ENCODE measurements at places on chromosomes 12 and 14.
A peak's percentile ranks its signal among the peaks of the same experiment; 100 is the strongest.

- H3K36me3 ChIP-seq: no peaks in the 10 kb centered on the region
- DNase-seq: no peak
- H3K4me1 ChIP-seq: peaks cover 5% of the 10 kb centered on the region
- no peaks in the 10 kb centered on the region for H3K27me3 ChIP-seq
Observed at GRCh38 chr12:3750616-3751015, 2.3 kb downstream of the CRACR2A start.

GRCh38 chr12:56317675-56318074 lies 1.9 kb upstream of the CNPY2 start:
- peaks cover 7% of the 10 kb centered on the region for H3K4me1 ChIP-seq
- H3K27me3 ChIP-seq: no peaks in the 10 kb centered on the region
- H3K36me3 ChIP-seq: no peaks in the 10 kb centered on the region
- H3K27ac ChIP-seq: no peak overlapping the region

- no peak for DNase-seq
- H3K27ac ChIP-seq: no peak overlapping the region
- no peaks in the 10 kb centered on the region for H3K27me3 ChIP-seq
- H3K4me1 ChIP-seq: no peaks in the 10 kb centered on the region
- H3K36me3 ChIP-seq: no peaks in the 10 kb centered on the region
Observed at GRCh38 chr12:5027046-5027821, 16.4 kb upstream of the KCNA5 start.

DNA sequence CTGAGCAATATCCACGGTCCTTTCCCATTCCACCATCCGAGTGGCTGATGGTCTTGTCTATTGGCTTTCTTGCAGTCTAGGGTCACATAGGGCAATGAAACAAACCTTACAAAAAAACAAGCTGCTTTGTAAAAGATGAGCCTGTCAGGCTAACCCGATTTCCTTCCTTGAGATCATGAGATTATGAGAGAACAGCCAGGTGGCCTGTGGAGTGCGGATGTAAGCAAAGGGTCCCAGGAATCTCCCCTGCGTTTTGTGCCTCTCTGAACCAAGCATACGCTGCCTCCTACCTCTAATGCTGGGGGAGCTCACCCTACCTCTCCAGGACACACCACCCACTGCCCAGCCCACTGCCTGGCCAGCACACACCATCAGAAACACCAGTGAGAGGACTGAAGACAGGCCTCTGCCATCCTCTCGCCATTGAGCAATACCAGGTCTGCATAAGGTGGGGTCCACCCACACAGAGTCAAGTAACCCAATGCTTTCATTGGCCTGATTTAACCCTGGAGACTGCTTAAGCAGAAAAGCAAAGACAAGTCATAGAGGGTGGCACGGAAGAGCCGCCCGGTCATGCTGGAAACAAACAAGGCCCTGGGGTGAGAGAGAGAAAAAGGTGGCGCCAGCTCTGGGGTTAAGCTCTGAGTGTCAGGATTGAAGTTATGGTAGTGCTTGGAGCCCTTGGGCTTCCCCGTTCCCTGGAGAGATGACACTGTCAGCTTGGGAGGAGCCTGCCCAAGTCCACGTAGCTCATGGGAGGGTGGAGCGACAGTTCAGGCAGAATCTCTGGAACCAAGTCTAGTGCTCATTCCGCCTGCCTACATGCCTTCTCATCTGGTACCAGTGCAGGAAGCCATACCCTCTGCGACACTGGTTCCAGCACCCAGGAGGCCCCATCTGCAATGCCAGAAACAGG lies 46.6 kb downstream of the CALM1 start:
- no peak overlapping the region for H3K27ac ChIP-seq
- H3K36me3 ChIP-seq: no peaks in the 10 kb centered on the region
- no peak overlapping the region for H3K4me3 ChIP-seq
- H3K4me1 ChIP-seq: no peaks in the 10 kb centered on the region
- H3K27me3 ChIP-seq: no peaks in the 10 kb centered on the region
- DNase-seq: no peak

DNA sequence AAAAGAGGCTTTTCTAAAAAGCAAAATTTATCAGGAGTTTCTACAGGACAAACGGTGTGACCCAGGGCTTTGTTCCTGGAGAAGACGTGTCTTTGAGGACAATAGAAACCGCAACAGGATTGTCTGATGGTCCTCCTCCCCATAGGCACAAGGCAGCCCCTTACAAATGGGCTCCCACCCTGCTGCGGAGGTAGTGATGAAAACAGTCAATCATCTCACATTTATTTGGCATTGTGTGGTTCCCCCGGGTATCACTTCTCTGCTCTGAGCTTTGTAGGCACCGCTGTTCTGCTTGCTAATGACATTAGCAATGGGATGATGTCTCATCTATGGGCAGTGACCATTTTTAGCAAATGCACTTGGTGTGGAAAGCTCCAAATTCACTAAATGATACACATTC lies 155.5 kb upstream of the TMPO start:
- DNase-seq: no peak
- H3K27me3 ChIP-seq: no peaks in the 10 kb centered on the region
- no peak overlapping the region for H3K27ac ChIP-seq

GRCh38 chr14:22579236-22579635 lies 9.8 kb downstream of the DAD1 start:
- H3K27me3 ChIP-seq: no peaks in the 10 kb centered on the region
- no peak overlapping the region for H3K27ac ChIP-seq
- no peak overlapping the region for H3K4me3 ChIP-seq
- no peaks in the 10 kb centered on the region for H3K4me1 ChIP-seq
- H3K36me3 ChIP-seq: no peaks in the 10 kb centered on the region

DNA sequence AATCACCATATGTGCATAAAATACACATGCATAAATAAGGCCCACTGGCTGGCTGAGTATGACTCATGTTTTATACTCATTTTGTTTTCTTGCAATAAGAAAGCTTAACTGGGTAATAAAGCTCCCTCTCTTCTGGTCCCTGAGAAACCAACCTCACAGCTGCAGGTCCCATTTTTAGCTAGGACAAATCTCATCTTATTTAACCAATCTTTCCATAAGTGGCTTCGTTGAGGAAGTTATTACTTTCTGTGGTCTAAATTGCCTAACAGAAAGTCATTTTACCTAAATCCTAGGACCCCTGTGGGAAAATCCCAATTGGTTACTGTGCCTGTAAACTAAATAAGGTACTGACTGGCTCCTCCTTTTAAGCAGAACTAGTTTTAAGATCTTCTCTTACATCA lies 232.8 kb upstream of the FBXO33 start:
- H3K27ac ChIP-seq: no peak overlapping the region
- H3K4me3 ChIP-seq: no peak overlapping the region
- H3K27me3 ChIP-seq: no peaks in the 10 kb centered on the region
- H3K4me1 ChIP-seq: no peaks in the 10 kb centered on the region

GRCh38 chr12:57191410-57191809 lies 25.2 kb upstream of the NXPH4 start:
- H3K27me3 ChIP-seq: no peaks in the 10 kb centered on the region
- no peaks in the 10 kb centered on the region for H3K36me3 ChIP-seq
- H3K27ac ChIP-seq: no peak overlapping the region
- no peaks in the 10 kb centered on the region for H3K4me1 ChIP-seq

DNA sequence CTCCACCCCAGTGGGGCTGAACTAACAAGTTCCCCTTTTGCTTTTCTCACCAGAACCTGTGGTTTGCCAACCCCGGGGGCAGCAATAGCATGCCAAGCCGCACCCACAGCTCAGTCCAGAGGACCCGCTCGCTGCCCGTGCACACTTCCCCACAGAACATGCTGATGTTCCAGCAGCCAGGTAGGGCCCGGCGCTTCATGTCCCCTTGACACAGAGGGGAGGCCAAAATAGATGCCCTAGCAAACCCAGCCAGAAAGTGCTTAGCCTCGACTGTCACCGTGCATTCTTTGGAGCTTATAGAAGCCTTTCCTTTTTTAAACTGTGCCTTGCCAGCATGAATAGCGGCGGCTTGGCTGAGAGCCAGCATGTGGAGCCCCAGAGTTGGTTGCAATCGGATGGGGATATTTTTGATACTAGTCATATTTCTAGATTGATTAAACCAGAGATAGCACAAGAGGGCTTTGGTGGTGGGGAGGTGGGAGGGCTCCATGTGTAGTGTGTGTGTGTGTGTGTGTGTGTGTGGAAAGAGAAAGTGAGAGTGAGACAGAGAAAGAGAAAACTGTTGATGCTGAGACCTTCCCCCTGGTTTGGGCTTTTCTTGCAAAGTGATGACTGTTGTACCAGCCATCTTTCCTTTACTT lies 126.1 kb downstream of the GCH1 start:
- no peak for DNase-seq
- H3K4me1 ChIP-seq: peaks cover 19% of the 10 kb centered on the region
- H3K4me3 ChIP-seq: no peak overlapping the region
- no peaks in the 10 kb centered on the region for H3K27me3 ChIP-seq
- H3K27ac ChIP-seq: no peak overlapping the region
- peaks cover 8% of the 10 kb centered on the region for H3K36me3 ChIP-seq

DNA sequence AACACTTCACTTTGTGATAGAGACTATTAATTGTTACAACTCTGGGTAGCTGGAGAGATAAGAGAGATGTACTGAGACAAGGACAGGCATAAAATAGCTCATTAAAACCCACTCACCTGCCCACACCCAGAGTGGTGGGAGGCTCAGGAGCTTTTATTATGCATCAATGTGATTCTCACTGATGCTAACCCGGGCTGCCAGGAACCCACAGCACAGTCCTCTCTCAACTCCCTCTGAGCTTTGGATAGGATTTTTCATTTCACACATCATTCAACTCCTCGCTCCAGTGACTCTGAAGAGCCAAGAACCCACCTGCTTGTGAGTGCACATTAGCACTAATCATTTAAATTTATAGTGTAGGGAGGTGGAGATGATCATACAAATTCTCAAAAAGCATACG lies 827.9 kb downstream of the FLRT2 start:
- no peaks in the 10 kb centered on the region for H3K36me3 ChIP-seq
- no peak overlapping the region for H3K4me3 ChIP-seq
- no peaks in the 10 kb centered on the region for H3K27me3 ChIP-seq
- H3K27ac ChIP-seq: no peak overlapping the region
- no peaks in the 10 kb centered on the region for H3K4me1 ChIP-seq

DNA sequence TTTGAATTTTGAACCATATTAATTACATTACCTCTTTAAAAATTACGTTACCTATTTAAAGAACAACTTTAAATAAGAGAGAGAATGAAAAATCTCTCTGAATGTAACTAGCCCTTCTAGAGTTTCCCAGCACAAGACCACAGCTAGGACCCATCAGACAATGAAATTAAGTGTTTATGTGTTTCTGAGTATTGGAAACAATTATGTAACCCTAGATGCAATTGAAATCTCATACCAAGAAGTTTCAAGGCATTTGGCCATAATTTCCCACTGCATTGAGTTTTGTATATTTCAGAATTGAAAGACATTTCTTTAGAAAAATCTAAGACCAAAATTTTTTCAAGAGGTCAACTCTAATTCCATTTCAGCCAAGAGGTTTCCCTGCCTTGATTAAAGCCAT lies 47.1 kb downstream of the SERPINA3 start:
- H3K27ac ChIP-seq: no peak overlapping the region
- no peak for DNase-seq
- H3K4me1 ChIP-seq: no peaks in the 10 kb centered on the region
- H3K36me3 ChIP-seq: no peaks in the 10 kb centered on the region

GRCh38 chr14:34369648-34370030 lies 92.4 kb downstream of the SPTSSA start:
- H3K4me1 ChIP-seq: no peaks in the 10 kb centered on the region
- no peaks in the 10 kb centered on the region for H3K27me3 ChIP-seq

DNA sequence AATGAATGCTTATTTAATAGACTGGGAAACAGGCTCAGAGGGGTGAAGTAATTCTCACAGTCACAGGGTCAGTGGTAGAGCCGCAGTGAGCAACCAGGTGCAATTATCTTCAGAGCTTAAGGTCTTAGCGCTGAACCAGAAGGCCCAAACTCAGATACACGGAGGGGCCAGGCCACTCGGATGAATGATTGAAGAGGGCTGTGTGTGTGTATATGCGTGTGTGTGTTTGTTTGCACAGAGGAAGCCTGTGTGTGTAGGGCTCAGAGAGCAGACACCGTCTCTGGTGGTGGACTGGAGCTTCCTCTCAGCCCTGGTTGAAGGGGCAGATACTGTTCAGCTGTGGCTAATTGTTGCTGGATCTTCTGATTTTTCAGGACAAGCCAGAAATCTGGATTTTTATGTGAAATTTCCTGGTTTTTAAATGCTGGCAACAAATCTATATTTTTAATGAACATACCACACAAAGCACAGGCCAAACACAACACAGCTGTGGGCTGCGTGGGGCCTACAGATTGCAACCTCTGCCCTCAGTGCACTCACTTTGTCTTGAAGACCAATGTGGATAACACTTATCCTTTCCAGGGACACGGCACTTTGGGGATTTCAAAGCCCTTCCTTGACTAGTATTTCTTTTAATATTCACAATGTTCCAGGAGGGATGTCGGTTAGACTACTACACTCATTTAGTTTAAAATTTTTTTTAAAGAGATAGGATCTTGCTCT lies 94.5 kb upstream of the NRXN3 start:
- H3K36me3 ChIP-seq: no peaks in the 10 kb centered on the region
- H3K27ac ChIP-seq: no peak overlapping the region
- H3K4me3 ChIP-seq: no peak overlapping the region
- H3K4me1 ChIP-seq: no peaks in the 10 kb centered on the region
- H3K27me3 ChIP-seq: no peaks in the 10 kb centered on the region

GRCh38 chr14:95547626-95548327 lies 12.9 kb downstream of the GLRX5 start:
- no peaks in the 10 kb centered on the region for H3K27me3 ChIP-seq
- DNase-seq: no peak
- no peak overlapping the region for H3K4me3 ChIP-seq
- no peak overlapping the region for H3K27ac ChIP-seq
- H3K4me1 ChIP-seq: no peaks in the 10 kb centered on the region
- no peaks in the 10 kb centered on the region for H3K36me3 ChIP-seq

GRCh38 chr12:96395236-96395635 lies 5.0 kb downstream of the CDK17 start:
- DNase-seq: no peak
- H3K36me3 ChIP-seq: no peaks in the 10 kb centered on the region
- no peak overlapping the region for H3K4me3 ChIP-seq
- H3K27me3 ChIP-seq: no peaks in the 10 kb centered on the region
- peaks cover 7% of the 10 kb centered on the region for H3K4me1 ChIP-seq

DNA sequence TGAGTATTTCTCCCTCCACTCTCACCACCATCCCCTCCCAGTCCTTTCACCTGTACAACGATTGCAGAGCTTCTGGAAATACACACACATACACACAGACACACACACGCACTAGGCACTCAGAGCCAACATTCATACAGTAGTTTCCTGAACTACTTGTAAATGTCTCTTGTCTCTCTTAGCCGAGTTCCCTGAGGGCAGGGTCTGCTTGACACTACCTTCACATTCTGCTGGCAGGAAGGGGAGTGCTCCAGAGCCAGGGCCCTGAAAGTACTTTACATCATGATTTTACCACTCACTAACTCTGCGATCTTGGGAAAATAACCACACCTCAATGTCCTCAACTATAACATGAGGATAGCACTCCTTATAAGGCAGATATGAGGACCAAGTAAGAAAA lies 82.7 kb downstream of the GAS2L3 start:
- no peak overlapping the region for H3K4me3 ChIP-seq
- no peaks in the 10 kb centered on the region for H3K27me3 ChIP-seq

GRCh38 chr12:2064071-2064507 lies 11.3 kb downstream of the CACNA1C start:
- peaks cover 5% of the 10 kb centered on the region for H3K4me1 ChIP-seq
- H3K36me3 ChIP-seq: no peaks in the 10 kb centered on the region
- peak overlapping the region; percentile 24 for H3K4me3 ChIP-seq
- no peaks in the 10 kb centered on the region for H3K27me3 ChIP-seq
- H3K27ac ChIP-seq: peak overlapping the region; percentile 52

GRCh38 chr12:117009759-117010158 lies 89.5 kb downstream of the TESC start:
- no peaks in the 10 kb centered on the region for H3K4me1 ChIP-seq
- no peaks in the 10 kb centered on the region for H3K36me3 ChIP-seq
- DNase-seq: no peak
- no peak overlapping the region for H3K27ac ChIP-seq

All from Peyer's patch (tissue), 4 donors.